ENCODE measurements at places on chromosomes 16 and 17.

- no peak for DNase-seq
Measured at GRCh38 chr16:25176136-25176535, 40.6 kb upstream of the AQP8 start.

DNA sequence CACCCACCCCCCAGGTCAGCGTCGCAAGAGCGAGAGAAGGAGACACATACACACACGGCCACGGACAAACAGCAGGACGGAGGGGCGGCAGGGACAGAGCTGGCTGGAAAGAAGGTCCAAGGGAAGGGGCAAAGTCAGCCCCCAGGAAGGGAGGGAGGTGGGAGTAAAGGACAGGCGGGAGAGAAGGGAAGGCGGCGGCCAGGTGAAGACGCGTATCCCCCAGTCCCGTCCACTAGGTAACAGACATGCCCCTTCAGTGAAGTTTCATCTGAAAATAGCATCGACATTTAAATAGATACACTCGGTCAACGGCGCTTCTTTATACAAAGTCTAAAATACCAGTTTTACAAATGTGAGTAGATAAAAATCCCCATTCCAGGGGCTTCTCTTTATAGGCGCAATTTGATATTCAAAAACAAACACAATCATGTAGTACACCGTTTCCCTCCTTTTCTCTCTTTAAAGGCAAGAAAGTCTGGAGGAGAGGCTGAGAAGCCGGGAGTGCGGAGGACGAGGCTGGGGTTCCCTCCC, 4.5 kb downstream of the CBX8 start:
- DNase-seq, result no peak

- DNase-seq, result no peak
Measured at GRCh38 chr17:8747742-8748141, 3.1 kb upstream of the CCDC42 start.

DNA sequence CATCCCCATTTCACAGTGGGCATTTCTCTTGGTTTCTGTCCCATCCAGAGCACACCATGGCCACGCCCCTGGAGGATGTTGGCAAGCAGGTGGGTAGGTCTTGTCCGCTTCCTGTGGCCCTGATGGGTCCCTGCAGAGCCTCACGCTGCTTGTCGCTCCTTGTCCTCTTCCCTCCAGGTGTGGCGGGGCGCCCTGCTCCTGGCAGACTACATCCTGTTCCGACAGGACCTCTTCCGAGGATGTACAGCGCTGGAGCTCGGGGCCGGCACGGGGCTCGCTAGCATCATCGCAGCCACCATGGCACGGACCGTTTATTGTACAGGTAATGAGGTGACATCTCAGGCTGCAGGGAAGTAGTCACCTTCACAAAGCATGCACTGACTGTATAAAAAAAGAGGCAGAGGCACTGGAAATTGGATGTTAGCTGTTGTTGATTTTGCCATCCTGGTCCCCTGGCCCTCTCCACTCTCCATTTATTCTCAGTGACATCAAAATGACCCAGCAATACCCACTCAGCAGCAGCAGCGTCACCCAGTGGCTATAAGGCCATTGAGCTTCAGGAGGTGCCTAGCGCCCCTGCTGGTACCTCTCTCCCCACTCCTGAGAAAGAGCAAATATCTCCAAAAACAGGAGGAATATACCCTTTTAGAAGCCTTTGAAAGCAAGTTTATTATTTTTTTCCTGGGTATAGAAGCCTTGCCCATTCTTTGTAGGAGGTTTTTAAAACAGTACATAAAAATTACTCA, 13.7 kb downstream of the METTL22 start:
- DNase-seq, result no peak

GRCh38 chr17:80647746-80648145, 103.1 kb downstream of the RPTOR start:
- DNase-seq, result no peak

DNA sequence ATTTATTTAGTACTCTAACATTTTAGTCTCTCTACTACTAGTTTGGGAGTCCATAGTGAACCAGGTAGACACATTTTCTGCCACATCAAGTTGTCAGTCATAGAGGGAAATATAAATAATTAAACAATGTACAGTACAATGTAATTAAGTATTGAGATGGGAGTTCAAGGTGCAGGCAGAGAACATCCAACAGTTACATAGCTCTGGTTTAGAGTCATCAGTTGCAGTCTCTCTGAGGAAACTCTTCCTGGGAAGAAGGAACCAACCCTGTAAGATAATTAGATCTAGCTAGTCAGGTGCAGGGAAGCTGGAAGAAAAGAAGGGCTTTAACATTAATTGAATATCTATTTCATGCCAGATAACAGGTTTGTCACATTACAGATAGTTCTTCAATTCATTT, 457.9 kb upstream of the DYNLRB2 start:
- no peak for DNase-seq

- no peak for DNase-seq
Measured at GRCh38 chr17:2239882-2240430, 63.6 kb downstream of the SMG6 start.
